Activated T-cell treated with anti-CD3 and anti-CD28 coated beads, Interleukin-2, amount 50 U/mL, for 24 hours (primary cell): ENCODE measurements at places on chromosomes 11 and 22.

DNA sequence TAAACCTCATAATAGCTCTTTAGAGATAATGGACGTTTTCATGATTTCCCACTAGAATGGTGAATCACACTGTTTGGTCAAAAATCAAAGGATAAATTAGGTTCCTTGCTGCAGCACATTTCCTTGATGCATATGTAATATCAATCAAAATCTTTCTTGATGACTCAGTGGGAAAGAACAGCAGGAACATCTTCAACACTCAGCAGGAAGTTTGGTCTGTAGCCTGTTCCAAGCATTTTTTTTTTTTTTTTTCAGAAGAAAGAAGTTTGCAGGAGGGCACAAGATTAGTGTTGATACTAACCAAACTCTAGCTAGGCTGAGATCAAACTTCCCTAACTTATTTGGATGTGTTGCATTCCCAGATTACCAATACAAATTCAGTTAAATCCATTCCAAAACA lies 1529.8 kb downstream of the FAM181B start:
- DNase-seq, result no peak

- DNase-seq, result no peak
Measured at GRCh38 chr22:29457730-29458129, 19.3 kb downstream of the RFPL1 start.

DNA sequence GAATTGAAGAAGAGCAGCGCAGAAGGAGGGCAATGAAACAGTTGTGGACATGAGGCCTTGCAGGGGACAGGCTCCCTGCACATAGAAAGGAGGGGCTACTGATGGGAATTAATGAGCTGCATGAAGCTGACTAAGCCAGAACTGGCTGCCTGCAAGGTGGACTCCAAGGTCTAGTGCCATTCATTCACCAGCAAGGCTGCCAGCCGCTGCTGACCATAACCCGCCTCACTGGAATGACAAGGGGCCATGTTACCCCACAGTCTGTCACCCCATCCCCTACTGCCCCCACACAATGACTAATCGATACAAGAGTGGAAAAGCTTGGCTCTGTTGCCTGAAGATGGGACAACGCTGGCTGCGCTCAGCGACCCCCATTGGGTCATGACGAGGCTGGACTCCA lies 44.6 kb downstream of the SPATA19 start:
- no peak for DNase-seq

- DNase-seq, result no peak
Measured at GRCh38 chr22:23752090-23752691, 1.3 kb upstream of the ZNF70 start.

DNA sequence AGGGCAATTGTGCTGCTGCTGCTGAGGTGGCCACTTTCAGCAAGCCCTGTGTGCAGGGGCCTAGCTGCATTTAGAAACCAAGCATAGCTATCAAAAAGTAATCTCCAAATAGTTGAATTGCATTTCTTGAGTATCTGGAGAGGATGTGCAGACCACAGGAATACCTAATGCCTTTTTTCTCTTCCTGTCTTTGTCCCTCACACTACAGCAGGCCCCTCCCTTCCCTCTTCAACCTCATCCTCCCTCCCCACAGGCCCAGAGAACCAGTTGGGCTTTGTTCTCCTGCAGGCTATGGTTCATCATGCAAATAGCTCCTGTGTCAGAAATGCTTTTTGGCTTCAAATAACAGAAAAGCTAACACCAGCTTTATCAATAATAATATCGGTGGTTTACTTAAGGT lies 47.7 kb downstream of the DKK3 start:
- no peak for DNase-seq

GRCh38 chr11:121446752-121447156 lies 5.4 kb upstream of the SORL1 start:
- no peak for DNase-seq

DNA sequence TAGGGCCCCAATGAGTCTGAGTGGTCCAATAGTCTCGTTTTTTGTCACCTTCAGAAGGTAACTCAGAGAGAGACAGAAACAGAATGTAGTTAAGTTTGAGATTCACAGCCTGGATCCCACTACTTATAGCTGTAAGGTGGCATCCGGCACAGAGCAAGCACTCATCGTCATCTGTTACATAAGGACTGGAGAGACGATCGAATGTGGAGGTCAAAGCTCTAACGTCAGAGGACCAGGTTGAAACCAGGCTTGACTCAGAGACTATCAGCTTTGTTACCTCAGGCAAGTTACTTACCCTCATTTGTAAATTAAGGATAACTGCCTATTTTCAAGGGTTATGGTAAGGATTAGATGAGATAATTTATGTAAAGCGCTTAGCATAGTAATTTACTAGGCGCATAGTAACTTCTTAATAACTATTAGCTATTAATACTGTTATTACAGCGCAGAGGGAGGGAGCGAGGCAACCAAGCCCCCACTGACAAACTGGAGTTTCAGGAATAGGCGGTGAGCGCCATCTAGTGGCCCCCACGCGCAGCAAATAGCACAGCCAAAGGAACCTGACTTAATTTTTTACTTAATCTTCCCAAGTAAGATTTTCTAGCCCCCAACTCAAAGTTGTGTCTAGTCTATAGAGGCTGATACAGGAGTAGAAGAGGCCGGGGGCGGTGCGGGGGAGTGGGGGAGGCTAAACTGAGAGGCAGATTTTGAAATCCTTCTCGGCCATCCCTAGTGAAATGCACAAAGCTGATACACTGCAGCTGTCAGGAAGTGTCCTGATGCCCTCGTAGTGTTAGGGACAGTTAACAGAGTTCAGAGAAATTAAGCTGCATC lies 29.0 kb upstream of the API5 start:
- peak; percentile 56 for DNase-seq

- no peak for DNase-seq
Measured at GRCh38 chr11:46523290-46523689, 70.5 kb downstream of the AMBRA1 start.

DNA sequence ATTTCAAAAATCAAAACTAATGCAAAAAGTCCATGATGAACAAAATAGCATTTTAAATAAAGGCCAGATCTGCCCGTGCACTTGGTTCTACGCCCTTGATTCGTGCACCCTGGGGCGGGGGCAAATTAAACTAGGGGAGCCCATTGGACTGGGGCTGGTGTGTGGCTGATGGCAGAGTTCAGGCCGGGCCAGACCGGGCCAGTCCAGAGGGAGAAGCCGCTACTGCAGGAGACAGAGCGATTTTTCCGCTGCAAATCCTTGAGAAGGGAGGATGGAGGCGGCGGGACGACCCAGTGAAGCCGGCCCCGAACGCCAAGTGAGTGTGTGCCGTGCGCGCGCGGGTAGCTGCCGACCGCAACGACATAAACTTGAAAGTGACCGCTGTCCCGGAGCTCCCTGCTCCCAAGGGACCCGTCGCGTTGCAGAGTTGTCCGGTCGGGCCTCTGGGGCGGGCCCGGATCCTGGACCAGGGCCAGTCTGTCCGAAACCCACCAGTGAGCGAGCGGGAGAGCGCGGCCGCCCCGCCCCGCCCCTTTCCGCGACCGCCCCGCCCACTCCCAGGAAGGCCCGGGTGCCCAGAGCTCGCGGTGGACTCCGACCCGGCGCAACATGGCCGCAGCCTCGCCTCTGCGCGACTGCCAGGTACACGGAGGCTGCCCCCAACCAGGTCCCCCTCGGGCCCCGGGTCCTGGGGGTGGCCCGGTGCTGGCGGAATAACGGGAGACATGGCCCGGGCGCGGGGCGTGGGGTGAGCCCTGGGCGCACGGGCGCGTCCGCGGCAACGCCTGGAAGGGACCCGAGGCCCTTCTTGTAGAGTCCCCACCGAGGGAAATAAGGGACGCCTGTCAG lies at the start of gene TTC38:
Gene TTC38 (plus strand): TSS at position 578 of the 849 bp plus-strand sequence. CDS start 32 bp downstream, at position 610.
- peak; percentile 73 for DNase-seq

DNA sequence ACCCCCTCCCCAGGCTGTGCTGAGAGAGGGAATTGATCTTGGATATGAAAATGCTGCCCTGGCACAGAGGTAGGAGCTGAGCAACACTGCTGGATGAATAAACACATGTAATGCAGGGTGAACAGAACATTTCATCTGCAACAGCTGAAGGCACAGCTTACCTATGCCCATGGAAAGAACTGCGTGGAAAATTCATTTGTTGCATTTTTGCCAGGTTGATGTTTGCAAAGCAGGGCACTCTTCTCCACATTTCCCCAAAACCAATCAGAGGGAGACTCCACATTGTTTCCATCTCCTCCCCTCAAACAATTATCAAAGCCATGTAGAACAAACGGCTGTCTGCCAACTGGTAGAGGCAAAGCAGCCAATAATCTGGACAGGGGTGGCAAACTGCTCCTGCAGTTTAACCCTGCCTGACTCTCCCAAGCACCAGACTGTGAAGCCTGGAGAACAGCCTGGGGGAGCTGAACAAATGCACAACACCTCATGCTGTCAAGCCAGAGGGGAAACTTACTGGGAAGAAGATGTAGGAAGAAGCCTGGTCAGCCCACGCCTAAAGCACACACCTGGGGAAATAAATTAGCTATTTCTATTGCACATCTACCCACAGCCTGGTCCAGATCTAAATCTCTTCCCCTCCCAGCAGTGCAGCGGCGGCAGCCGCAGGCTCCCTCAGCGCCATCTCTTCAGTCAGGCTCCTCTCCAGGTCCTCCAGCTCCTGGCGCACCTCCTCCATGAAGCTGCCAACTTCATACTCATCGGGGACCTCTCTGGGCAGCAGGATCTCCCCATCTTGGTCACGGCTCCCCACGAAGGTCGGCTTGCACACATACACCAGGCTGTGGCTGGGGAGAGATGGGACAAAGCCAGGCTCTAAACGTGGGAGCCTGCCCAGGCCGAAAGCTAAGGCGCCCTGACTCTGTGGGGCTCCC lies 44.3 kb downstream of the DKK3 start:
- DNase-seq, result no peak
